ENCODE measurements at places on chromosomes 13 and 19.

DNA sequence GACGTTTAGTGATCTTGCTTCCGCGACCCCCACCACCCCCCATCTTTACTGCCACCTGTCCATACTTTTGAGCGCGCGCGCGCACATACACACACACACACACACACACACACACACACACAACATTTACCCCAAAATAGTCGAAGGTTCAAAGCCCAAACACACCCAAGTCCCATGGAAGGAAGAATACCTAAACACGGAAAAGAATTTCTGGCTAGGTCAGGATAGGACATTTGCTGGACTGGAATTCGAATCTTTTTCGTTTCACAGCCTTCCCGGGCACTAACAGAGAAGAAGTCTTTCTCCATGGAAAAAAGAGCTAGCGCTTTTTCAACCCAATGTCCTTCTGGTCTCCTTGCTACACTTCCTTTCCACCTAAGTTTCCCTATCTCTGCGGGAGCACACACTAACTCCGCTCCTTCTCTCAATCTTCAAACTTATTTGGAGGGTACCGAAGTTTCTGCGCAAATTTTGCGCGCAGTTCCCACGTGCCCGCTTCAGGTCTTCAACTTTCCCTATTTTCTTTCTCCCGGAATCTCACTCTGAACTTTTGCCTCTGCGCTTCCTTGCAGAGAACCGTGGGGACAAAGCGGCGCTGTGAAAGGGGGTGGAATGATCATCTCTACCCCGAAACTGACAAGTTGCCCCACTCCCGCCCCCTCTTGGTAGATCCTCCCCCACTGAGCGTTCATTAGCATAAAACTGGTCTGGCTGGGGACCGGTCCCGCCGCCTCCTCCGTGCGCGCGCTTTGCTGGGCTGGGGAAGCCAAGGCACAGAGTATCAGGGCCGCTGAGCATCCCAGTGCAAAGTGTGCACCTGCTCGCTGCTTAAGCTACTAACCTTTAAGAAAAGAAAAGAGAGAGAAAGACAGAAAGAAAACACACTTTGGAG, 2.7 kb downstream of the DACH1 start:
- no peak for DNase-seq

DNA sequence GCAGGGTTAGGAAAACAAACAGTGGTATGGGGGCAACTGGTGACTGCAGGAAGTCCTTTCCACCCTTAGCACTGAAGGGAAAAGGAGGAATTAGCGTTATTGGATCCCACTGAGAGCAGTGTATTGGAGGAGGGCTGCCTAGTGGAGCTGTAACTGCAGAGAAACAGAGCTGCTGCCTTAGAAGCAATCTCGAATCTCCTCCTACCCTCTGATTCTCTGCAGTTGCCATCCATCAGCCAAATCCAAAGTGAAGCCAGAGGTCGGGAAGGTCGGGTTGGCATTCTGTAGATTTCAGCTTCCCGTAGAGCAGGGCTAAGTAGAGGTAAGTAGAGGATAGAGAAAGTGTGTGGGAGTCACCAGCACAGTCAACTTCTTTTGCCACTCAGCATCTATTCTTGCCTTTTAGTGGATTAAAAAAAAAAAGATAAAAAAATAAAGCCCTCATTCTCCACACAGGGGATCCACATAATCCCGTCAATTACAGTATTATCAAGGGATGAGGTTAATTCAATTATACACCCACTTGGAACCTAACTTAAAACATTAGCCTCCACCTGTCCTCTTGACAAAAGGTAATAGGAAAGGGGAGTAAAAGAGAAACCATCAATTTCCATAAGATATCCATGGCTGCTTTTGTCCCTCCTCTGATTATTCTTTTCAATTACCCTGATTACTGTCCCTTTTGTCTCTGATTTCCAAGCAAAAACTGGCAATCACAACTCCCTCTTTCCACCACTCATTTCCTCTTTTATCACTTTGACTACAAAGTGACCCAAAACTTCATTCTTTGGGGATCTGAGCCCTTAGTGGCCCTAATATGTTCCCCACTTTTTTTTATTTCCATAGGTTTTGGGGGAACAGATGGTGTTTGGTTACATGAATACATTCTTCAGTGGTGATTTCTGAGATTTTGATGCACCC, 234.7 kb downstream of the RBM26 start:
- no peak for DNase-seq

DNA sequence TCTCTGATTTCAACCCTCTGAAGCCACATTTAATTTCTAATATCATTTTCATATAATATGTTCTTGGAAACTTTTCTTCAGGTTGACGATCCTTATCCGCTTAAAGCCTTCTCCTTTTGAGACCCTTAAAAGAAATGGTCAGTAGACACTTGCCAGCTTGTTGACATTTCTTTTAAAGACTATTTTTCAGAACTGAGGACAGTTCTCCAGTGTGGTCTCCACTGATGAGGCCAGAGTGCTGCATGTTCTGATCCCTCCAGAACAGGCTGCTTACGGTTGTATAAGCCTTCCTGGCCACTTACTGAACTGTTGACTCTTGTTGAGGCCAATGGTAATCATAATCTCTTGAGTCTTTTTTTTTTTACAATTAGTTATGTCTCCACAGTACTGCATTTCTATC, 477.3 kb downstream of the FGF9 start:
- no peak for DNase-seq

DNA sequence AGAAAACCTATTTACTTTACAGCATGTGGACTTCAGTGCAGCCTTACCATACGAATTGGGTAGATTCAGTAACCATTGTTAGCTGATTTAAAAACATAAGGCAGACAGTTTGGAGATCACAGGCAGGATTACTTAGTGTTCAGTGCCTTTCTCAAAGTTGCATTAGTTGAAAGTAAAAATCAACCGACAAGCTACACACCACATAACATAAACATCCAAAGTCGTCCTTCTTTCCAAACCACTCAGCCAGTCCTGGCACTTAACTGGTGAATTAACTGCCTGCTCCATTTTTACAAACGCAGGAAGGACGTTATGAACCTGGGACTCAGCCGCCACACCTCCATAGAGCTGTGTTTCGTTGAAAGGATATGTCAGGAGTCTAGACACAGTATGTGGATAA, 91.4 kb downstream of the COL4A1 start:
- DNase-seq = no peak

DNA sequence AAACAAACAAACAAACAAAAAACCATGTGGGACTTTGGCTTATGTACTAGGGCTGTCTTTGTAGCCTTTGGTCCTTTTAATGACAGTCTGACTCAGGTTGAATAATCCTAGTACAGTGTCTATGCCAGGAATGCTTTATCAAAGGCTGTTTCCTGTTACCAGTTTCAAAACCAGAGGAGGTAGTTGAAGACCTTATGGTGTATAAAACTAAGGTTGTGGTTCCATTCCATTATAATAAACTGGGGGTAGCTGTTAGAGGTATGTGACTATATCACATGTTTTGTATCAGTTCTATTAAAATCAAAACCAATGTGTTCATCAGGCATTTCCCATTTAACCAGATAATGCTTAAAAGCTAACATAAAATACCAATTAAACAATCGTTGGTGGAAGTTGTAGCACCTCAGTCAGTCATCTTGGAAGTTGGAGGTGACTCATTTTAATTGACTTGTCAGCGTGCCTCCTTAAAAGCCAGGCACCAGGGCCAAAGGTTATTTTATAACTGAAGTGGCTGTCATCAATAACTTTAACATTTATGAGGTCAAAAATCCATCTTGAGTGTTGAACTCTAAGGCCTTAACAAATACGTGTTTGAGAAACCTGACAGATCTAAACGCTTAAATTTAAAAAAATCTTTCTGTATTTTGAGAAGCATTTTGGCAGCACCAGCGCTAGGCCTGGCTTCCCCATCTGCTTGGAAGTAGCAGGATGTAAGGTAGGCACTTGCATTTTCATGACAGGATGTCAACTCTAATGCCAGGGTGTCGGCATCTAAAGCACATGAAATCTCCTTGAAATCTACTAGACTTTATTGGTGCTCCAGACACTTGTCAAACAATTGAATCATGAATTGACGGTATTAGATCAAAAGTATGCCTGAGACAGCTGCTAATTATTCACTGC, 162.5 kb downstream of the LMO7 start:
- no peak for DNase-seq

GRCh38 chr19:52397310-52398080, at the start of gene ZNF528:
ZNF528 (plus strand) TSS chr19:52397849; CDS start chr19:52402014, 4,165 bp downstream.
- peak; percentile 93 for DNase-seq

- DNase-seq = no peak
Measured at GRCh38 chr13:54975676-54976075, 1947.1 kb downstream of the OLFM4 start.

DNA sequence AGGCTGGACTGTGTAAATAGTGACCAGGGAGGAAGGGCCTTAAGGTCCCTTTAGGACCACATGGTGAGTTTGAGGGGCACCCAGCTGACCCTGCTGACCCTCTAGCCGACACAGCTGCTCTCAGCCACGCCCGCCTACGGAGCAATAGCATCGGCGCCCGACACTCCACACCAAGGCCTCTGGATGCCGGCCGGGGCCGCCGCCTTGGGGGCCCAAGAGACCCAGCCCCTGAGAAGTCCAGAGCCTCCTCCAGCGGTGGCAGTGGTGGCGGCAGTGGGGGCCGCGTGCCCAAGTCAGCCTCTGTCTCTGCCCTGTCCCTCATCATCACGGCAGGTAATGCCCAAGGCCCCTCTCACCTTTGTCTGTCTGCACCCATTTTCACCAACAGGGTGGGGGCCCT, 8.6 kb upstream of the PIK3R2 start:
- no peak for DNase-seq

- DNase-seq = no peak
Measured at GRCh38 chr13:66855131-66855530, 375.0 kb downstream of the PCDH9 start.

DNA sequence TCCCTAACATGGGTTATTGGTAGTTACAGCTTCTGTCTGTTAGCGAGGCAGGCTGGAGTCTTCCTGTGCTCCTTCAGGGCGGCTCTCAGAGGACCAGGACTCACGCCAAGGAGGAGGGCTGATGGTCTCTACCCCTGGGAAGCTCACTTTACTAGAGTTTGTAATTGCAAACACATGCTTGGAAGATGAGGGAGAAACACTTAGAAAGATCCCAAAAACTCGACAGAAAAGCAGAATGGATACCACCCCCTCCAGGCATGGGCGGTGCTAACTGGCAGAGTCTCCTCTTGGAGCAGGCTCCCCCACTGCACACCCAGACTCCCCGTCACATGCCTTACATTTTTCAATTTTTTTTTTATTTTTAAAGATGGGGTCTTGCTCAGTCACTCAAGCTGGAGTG, 62.0 kb downstream of the PARP4 start:
- no peak for DNase-seq

- DNase-seq = no peak
Measured at GRCh38 chr13:32910530-32910929, 105.7 kb upstream of the KL start.

DNA sequence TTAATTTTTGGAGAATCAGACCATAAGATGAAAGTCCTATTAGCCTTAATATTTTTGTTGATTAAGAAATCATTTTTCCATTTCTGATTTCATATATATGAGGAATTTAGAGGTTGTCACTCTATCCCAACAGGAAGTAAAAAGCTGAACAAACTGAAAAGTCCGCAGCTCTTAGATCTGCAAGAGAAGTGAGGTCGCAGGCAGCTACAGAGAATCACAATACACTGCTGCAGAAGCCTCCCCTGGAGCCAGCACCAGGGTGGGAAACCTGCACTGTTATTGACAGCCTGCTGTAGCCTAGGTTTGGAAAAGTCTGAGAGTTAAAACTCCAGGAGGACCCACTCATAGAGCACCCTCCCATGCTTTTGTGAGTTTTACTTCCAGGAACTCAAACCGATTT, 29.9 kb downstream of the TNFRSF19 start:
- no peak for DNase-seq

GRCh38 chr19:3453840-3454239, 26.5 kb downstream of the SMIM24 start:
- no peak for DNase-seq

GRCh38 chr13:113945857-113946408, 27.9 kb downstream of the C13orf46 start:
- no peak for DNase-seq

DNA sequence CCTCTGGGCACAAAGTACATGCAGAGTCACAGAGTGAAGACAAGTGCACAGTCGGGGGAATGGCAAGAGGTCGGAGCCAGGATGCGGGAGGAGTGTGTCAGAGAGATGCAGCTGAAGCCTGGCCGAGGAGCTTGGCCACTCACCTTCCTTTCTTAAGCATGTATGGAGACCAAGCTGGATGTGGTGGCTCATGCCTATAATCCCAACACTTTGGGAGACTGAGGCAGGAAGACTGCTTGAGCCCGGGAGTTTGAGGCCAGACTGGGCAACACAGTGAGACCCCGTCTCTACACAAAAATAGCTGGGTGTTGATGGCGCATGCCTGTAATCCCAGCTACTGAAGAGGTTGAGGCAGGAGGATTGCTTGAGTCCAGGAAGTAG, 67.0 kb downstream of the LATS2 start:
- DNase-seq = no peak

GRCh38 chr13:27813826-27814225, 21.5 kb downstream of the GSX1 start:
- no peak for DNase-seq
